ENCODE measurements at places on chromosomes 2 and 18. TPM values are rescaled to one million over a fixed set of nuclear protein-coding genes. Genes with fewer than 3 reads are reported as not detected.

NAT8 gene
- not detected for total RNA-seq

SAG gene
- 0.02 TPM for total RNA-seq

REG1B gene
- not detected for total RNA-seq

COL4A4 gene
- 0.02 TPM for total RNA-seq

AFF3 gene
- 2.6 TPM for total RNA-seq

RTP5 gene
- 0.56 TPM for total RNA-seq

MLPH gene
- not detected for total RNA-seq

CLEC4F gene
- total RNA-seq: not detected

DCDC2C gene
- not detected for total RNA-seq

CD302 gene
- 0.88 TPM for total RNA-seq

INPP5D gene
- 69.3 TPM for total RNA-seq

KANSL1L gene
- 7.8 TPM for total RNA-seq

KRTCAP3 gene
- total RNA-seq: 13.4 TPM

SSB gene
- total RNA-seq: 75.0 TPM

SESTD1 gene
- 11.9 TPM for total RNA-seq

PKDCC gene
- not detected for total RNA-seq

MAP3K19 gene
- not detected for total RNA-seq

TANC1 gene
- 1.6 TPM for total RNA-seq

CIDEA gene
- total RNA-seq: not detected

MBD5 gene
- 34.7 TPM for total RNA-seq

CHST10 gene
- 7.8 TPM for total RNA-seq

C2orf15 gene
- 1.9 TPM for total RNA-seq

IL36B gene
- not detected for total RNA-seq

MTA3 gene
- total RNA-seq: 36.7 TPM

MEP1B gene
- total RNA-seq: not detected

PCARE gene
- total RNA-seq: not detected

CIB4 gene
- total RNA-seq: not detected

ALMS1 gene
- 16.5 TPM for total RNA-seq

TOGARAM2 gene
- total RNA-seq: 4.0 TPM

HOXD10 gene
- total RNA-seq: not detected

AQP12B gene
- total RNA-seq: not detected

FAHD2B gene
- 32.9 TPM for total RNA-seq

CYS1 gene
- total RNA-seq: 0.81 TPM

TXNDC2 gene
- not detected for total RNA-seq

FAP gene
- not detected for total RNA-seq

TMEM200C gene
- not detected for total RNA-seq

KIAA2012 gene
- total RNA-seq: not detected

RUFY4 gene
- total RNA-seq: 0.84 TPM

LTBP1 gene
- 0.67 TPM for total RNA-seq

IL1R1 gene
- 14.5 TPM for total RNA-seq

UBXN2A gene
- total RNA-seq: 14.3 TPM

MSTN gene
- total RNA-seq: not detected

ERMN gene
- 3.5 TPM for total RNA-seq

ARHGAP15 gene
- total RNA-seq: 94.6 TPM

PLCL1 gene
- 2.8 TPM for total RNA-seq

COLEC12 gene
- total RNA-seq: 0.05 TPM

GALNT3 gene
- total RNA-seq: 13.1 TPM

PROM2 gene
- 0.39 TPM for total RNA-seq

LYG2 gene
- total RNA-seq: not detected

VSNL1 gene
- total RNA-seq: not detected

Measured in activated T-cell treated with anti-CD3 and anti-CD28 coated beads, Interleukin-2, amount 50 U/mL, for 72 hours (primary cell).